ENCODE measurements at places on chromosomes 16 and 17.

DNA sequence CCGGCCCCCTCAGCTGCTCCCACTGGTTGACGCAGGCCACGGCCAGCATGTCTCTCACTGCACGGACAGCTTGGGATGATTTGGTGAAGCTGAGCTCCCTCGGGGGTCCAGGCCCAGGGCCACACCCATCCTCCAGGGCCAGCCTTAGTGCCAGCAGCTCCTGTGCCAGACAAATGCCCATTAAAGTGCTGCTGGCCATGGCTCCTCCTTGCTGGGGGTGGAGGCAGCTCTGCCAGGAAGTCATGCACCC is 2.5 kb downstream of the TRIM47 start:
- no peak for DNase-seq

DNA sequence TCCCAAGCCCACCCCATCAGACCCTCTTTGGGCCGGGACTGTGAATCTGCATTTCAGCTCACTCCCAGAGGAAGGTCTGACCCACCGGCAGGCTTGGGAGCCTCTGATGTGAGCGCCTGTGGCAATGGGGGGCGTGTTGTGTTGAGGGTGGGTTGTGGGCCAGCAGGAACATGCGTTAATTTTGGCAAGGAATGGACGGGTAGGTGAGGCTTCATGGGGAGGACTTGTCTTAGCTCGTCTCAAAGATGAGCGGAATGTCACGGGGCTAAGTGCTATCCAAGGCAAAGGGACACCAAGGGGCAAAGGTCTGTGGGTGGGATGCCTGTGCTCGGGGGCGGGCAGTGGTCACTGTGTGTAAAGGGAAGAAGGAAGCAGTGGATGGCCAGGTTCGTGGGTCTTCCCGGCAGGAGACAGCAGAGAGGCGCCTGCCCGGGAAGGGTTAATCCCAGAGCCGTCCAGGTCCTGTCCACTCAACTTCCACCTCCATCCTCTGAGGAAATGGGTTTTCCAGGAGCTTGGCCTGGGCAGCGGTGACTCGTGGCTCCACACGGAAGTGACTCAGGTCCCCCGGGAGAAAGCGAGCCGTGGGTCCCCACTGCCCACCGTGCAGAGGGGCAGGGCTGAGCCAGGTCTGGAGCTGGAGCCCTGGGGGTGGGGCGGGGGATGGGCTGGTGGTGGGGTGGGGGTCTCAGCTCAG is 17.4 kb downstream of the ADGRG1 start:
- no peak for DNase-seq

DNA sequence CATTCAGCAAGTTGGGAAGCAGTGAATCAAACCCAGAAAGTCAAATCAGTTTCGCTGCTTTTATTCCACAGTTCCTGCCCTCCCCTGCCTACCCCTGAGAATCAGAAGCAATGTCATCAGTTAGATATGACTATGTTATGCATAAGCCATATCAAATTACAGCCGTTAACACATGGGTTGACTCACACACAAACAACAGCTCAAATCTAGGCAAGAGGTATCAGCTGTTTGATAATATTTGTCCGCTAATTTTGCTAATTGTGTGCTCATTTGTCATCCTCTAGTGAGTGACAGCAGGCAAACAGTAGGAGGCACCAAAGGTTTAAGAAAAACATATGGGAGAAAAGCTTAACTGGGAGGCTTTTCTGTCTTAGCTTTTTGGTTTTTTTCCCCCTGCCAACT is 327.4 kb upstream of the CCL2 start:
- DNase-seq = no peak

DNA sequence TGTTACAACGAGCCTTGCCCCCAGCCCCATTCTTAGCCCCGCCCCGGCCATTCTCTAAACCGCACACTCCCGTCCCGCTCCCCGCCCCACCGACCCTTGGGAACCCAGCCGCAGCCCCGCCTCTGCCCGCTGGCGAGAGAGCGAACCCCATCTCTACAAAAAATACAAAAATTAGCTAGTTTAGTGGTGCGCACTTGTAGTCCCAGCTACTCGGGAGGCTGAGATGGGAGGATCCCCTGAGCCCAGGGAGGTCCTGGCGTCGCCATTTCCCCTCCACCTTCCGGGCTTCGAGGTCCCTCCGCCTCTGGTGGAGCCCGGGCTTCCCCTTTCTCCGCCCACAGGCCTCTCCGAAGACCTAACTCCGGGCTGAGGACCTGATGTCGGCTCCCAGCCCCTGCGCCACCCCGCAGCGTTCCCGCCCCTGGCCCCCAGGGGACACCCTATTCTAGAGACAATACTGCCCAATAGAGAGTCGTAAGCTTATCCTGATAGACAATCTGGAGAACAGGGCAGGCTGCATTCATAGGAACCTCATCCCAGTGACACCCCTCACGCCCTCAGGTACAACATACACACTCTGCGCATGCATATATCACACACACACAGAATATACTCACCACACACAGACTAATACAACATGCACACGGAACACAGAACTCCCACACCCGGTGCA is 480 bp upstream of the PROCA1 start:
- DNase-seq = peak; percentile 67

DNA sequence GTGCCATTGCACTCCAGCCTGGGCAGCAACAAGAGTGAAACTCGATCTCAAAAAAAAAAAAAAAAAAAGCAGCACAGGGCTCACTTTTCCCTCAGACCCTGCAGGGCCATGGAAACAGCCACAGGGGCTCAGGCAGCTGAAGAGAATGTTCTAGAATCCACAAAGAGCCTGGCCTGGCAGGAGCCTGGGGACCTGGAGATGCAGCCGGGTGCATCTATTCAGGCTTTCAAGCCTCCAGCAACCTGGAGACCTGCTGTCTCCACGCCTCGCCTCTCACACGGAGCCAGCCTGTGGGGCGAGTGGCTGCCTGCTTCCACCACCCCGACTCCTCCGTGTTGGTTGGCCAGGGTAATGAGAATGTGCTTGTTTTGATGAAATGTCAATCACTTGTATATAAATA is 44.0 kb upstream of the MEAK7 start:
- DNase-seq = no peak

GRCh38 chr16:81401035-81401950 is 43.3 kb upstream of the CMIP start:
- no peak for DNase-seq

DNA sequence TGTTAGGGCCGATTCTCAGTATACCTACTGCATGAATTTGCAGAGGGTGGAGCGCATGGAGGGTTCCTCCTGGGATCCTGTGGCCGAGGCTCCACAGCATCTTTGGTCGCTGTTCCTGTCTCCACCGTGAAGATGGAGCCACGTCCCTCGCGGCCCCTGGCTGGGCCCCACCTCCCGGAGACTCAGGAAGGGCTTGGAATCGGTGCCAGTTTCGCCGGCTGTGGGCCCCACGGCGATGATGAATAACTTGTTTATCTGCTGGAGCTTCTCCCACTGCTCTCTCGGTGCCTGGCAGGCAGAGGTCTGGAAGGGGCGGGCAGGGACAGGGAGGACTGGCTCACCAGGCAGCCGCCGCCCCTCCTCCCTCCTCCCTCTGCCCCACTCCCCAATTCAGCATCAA is 8.1 kb downstream of the SLC5A11 start:
- no peak for DNase-seq

- DNase-seq = no peak
These were observed 2.3 kb upstream of the ARMC5 start for GRCh38 chr16:31456988-31457360.

DNA sequence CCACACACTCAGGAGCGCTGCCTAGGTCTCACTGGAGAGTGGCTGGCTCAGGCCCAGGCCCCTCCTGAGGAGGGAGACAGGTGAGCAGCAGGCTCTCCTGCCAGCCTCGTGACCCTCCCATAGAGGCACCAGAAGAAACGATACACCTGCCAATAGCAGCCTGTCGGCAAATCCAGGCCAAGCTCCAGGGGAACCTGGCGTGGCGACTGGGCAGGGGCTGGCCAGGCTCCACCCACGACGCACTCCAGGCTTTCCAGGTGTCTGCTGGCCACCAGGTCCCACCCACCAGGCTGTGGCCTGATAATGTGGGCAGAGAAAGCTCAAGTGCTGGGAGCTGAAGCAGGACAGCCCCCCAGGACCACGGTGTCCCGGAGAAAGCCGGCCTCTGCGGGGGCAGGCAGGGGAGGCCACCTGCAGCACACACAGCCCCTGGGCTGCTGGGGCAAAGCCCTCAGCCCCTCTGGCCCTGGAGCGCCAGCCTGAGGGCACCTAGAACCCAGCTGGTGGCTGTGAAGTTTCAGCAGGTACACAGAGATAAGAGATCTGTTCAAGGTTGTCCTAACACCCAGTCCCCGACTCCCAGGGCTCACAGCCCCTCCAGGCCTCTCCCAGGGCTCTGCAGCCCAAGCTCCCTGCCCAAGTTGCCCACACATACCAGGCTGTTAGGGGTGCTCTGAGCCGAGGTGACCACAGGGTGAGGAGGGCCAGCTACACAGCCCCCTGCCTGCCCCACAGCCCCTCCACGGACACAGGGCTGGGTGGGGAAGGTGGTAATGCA is 2.4 kb downstream of the PGAP6 start:
- DNase-seq = no peak

DNA sequence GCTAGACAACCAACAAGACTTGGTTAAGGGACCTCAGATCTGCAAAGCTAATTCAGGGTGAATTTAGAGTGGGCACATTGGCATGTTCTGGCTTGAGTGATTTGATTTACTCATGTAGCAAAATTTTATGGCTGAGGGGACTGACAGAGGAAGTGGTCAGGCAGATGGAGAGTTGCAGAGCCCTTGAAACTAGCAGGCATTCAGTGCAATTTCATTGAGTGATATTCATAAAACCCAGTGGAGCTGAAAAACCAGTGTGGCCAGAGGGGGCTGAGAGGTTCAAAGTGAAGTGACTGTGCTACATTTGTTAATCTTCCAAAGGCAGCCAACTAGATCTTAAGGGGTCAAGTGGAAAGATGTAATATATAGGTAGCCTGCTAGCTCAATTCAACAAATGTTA is 2.2 kb upstream of the TMEM94 start:
- no peak for DNase-seq

DNA sequence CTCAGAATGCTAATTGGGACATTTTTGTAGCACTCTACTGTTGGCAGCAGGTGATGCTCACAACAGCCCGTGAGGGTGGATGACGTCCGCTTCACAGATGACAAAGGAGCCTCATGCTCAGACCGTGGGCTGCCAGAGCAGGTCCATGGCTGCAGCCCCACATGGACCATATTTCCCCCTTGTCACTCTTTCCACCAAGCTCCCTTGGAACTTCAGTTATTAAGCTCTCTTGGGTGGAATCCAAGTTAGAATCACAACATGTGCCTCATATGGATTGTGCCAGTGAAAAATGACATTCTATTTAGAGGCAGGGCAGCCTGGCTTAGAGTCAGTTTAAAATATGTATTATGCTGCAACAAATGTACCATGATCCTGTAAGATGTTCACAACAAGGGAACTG is 33.2 kb upstream of the STH start:
- no peak for DNase-seq

- DNase-seq = no peak
These were observed 4.9 kb upstream of the UBALD2 start for GRCh38 chr17:76260220-76260619.

Data from bone marrow (tissue), 2 donors.